ENCODE measurements at places on chromosomes 12 and 14. TPM values are rescaled to one million over a fixed set of nuclear protein-coding genes. Genes with fewer than 3 reads are reported as not detected.

GRCh38 chr12:131030472-131031328 lies 77.0 kb downstream of the ADGRD1 start:
- H3K4me3 ChIP-seq, result no peak overlapping the region
- H3K36me3 ChIP-seq, result no peaks in the 10 kb centered on the region
- no peak for DNase-seq
- no peak overlapping the region for H3K27ac ChIP-seq

DNA sequence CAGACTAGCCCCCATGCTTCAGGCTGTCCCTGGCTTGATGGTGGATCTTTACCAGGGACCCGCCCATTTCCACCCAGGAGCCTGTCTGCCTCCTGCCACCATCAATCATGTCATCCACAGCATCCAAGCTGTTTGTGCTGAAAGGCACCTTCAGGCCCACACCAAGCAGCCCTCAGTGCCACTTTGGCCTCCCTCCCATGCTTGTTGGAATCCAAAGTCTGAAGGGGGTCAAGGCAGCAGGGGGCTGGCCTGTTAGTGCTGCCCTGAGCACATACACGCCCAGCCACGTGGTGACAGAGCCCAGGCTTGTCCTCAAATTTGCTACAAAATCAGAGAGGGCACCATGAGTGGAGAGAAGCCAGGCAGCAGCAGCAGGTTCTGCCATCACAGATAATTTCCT lies 1146.8 kb downstream of the FSCB start:
- no peaks in the 10 kb centered on the region for H3K4me1 ChIP-seq
- H3K4me3 ChIP-seq, result no peak overlapping the region
- no peaks in the 10 kb centered on the region for H3K27me3 ChIP-seq
- no peak overlapping the region for H3K27ac ChIP-seq
- DNase-seq, result no peak

- H3K27ac ChIP-seq, result no peak overlapping the region
- no peak for DNase-seq
- H3K4me3 ChIP-seq, result no peak overlapping the region
- no peaks in the 10 kb centered on the region for H3K27me3 ChIP-seq
- H3K36me3 ChIP-seq, result no peaks in the 10 kb centered on the region
Observed at GRCh38 chr12:75712223-75712622, 200.8 kb upstream of the KRR1 start.

- no peaks in the 10 kb centered on the region for H3K27me3 ChIP-seq
- no peaks in the 10 kb centered on the region for H3K36me3 ChIP-seq
- H3K4me3 ChIP-seq, result no peak overlapping the region
- no peaks in the 10 kb centered on the region for H3K4me1 ChIP-seq
- DNase-seq, result no peak
Observed at GRCh38 chr12:98408681-98409080, 106.7 kb upstream of the TMPO start.

TNFRSF1A gene
- total RNA-seq, result 62.1 TPM

Data from CD8-positive, alpha-beta memory T cell (primary cell).